NCI-H187 (cell line): ENCODE measurements at places on chromosomes 7 and 10.

DNA sequence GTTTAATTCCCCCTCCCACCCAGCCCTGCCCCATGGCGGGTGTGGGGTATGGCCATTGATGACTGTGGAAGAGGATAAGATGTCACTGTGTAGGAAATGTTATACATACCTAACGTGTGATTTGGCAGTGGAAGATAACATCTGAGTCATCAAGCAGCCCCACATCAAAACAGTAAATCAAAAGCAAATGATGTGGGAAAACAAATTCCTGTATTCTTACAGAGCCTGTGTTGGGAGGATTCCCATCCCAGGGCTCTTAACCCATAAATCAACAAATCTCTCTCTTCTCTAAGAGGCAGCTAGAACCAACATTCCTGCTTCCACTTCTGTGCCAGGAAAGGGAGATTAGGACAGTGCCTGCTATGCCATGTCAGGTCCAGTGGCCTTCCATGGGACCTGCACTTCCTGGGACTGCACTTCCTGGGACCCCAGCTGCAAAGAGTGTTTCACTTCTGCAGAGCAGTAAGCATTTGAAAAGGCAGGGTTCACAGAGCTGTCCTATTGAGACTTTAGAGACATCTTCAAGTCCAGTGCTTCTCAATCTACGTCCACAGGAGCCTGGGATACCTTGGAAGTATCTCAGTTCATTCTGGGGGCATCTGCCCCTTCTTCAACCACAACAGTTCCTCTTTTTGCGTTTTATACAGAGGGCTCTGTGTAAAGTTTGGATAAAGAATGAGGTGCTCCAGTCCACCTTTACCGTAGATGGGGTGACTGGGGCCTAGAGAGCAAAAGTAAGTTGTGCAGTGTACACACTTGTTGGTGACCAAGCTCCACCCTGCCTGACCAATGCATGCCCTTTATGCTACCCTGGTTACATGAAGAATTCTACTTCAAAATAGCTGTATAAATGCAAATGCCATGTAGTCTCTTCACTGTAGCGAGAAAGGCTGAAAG lies 45.7 kb downstream of the ATXN7L1 start:
- DNase-seq = no peak

- no peak for DNase-seq
Observed at GRCh38 chr10:24384954-24385353, 176.0 kb downstream of the KIAA1217 start.

- DNase-seq = no peak
Observed at GRCh38 chr10:51083356-51083853, 9.1 kb downstream of the PRKG1 start.

GRCh38 chr10:3852147-3852904 lies 67.3 kb upstream of the KLF6 start:
- no peak for DNase-seq

GRCh38 chr10:94992811-94993210 lies 54.4 kb downstream of the CYP2C9 start:
- DNase-seq = no peak

GRCh38 chr7:40057292-40057691 lies 77.1 kb downstream of the MPLKIP start:
- peak; percentile 48 for DNase-seq

DNA sequence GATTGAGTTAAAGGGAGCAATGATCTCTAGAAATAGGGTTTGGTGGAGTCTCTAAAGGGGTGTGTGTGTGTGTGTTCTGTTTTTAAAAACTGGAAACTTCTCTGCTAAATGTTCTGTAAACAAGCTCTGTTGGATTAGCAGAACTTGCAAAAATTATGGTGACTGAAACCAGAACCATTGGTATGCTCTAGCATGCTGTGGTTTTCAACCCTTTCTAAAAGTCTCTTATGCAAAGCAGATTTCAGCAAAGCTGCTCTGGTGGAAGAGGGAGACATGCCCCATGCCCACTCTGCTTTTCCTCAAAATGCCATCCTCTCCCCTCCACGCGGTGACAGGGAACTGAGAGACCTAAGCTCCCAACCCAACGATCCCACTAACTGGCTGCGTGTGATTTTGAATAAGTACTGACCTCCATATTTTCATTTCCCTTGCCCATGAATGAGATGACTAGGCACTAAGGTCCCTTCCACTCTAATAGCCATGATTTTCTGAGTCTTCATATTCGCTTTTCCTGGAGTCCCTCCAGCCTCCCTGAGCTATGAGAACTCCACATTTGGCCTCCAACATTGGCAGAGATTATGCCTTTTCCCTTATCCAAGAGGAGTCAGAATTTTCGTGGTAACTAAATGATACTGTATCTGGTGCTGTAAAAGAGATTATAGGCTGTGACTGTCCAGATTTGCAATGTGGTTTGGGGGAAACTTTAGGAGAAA lies 117.3 kb upstream of the PALS2 start:
- no peak for DNase-seq

DNA sequence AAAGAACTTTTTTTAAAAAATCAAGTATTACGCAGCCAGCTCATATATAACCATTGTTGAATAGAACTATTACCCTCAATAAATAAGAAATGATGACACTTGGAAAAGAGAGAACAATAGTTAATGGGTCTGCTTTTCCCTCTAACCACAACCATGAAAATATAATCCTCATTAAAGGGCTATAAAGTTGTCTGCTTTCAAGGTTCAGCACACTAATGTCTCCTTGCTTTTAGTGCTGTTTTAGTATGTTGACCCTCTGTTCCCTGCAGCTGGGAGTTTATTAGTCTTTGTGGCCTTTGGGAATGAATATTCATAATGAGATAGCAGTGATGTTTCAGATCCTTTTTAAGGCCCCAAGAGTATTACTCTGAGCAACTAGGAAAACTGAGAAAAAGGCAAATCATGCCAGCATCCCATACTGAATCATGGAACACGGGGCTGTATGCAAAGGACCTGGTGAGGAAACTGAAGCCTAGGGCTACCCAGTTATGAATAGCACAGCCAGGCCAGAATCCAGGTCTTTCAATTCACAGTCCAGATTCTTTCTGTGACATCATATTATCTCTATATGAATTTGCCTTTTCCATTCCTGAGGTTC lies 332.0 kb upstream of the LRGUK start:
- peak; percentile 77 for DNase-seq

DNA sequence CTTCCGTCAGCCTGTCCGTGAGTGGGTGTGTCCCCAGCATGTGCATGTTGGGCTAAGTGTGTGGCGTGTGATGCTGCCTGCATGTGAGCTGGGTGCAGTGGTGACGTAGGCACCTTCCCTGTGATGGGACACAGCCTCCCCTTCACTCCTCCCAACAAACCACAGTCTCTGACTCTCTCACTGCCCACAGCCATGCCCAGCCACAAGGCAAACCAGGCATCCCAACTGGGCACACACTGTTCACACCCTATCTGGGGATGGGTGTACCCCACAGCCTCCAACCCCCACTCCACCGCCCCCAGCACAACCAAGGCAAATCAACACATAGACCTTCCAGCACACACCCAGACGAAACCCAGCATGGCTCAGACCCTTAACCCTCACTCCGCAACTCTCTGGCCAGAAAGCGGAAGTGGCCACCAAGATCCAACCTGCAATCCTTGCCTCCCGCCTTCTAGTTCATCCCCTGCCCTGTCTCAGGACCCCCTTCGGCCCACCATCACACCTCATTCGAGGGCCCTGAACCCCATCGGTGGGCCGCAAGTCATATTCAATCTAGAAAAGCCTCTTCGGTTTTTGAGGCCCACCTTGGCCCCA lies 10.4 kb downstream of the PSD start:
- DNase-seq = no peak

- DNase-seq = no peak
Observed at GRCh38 chr10:57917019-57917418, 350.7 kb downstream of the IPMK start.

DNA sequence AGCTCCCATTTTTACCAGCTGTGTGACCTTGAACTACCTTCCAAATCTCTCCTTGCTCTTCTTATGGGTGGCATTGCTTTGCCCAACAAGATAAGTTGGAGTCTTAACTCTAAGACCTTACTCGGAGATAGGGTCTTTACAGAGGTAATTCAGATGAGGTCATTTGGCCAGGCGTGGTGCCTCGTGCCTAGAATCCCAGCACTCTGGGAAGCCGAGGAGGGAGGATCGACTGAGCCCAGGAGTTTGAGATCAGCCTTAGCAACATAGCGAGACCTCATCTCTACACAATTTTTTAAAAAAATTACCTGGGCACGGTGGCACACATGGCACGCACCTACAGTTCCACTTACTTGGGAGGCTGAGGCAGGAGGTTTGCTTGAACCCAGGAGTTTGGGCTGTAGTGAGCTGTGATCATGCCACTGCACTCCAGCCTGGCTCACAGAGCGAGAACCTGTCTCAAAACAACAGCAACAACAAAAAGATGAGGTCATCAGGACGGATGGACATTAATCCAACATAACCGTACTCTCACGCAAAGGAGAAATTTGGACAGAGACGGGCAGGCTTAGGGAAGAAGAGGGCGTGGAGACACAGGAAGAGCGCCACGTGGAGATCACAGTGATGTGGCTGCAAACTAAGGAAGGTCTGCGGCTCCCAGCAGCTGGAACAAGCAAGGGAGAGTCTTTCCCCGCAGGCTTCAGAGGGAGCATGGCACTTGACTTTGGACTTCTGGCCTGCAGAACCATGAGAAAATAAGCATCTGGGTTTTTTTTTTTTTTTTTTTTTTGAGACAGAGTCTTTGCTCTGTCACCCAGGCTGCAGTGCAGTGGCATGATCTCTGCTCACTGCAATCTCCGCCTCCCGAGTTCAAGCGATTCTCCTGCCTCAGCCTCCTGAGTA lies 122.3 kb upstream of the CARD11 start:
- no peak for DNase-seq
